ENCODE measurements at places on chromosomes 4 and X. TPM values are rescaled to one million over a fixed set of nuclear protein-coding genes. Genes with fewer than 3 reads are reported as not detected.

PNMA5 gene
- polyA plus RNA-seq, result not detected

ARHGAP36 gene
- not detected for polyA plus RNA-seq

ATP8A1 gene
- 2.2 TPM for polyA plus RNA-seq

AKAP14 gene
- not detected for polyA plus RNA-seq

All from CD14-positive monocyte (primary cell).